ENCODE measurements at places on chromosomes 2 and 18. TPM values are rescaled to one million over a fixed set of nuclear protein-coding genes. Genes with fewer than 3 reads are reported as not detected.

The GKN2 gene
- total RNA-seq = 0.75 TPM

The IL18R1 gene
- 1.9 TPM for total RNA-seq

The RAB17 gene
- 0.32 TPM for total RNA-seq

The TPO gene
- 52.5 TPM for total RNA-seq

The LRRTM1 gene
- total RNA-seq = 6.7 TPM

The SPHKAP gene
- not detected for total RNA-seq

The OSBPL6 gene
- 1.4 TPM for total RNA-seq

The NEB gene
- total RNA-seq = 0.53 TPM

The MRO gene
- 1.4 TPM for total RNA-seq

The LRRTM4 gene
- not detected for total RNA-seq

The RAB27B gene
- 0.11 TPM for total RNA-seq

The TSPYL6 gene
- total RNA-seq = not detected

The PLGLB1 gene
- total RNA-seq = not detected

The UGT1A5 gene
- total RNA-seq = not detected

The PTPN4 gene
- 35.9 TPM for total RNA-seq

The IL1B gene
- total RNA-seq = not detected

The COLEC11 gene
- total RNA-seq = 0.75 TPM

The IL1A gene
- total RNA-seq = not detected

The RIT2 gene
- total RNA-seq = not detected

The ABCB11 gene
- total RNA-seq = not detected

The ALPP gene
- total RNA-seq = not detected
